ENCODE measurements at places on chromosomes 11 and 22.
A peak's percentile ranks its signal among the peaks of the same experiment; 100 is the strongest.

GRCh38 chr11:117925198-117925925, 3.8 kb downstream of the TMPRSS13 start:
- no peak for DNase-seq

GRCh38 chr11:104015649-104016415, 20.6 kb upstream of the DDI1 start:
- no peak for DNase-seq

- DNase-seq, result peak; percentile 8
These were observed 31.7 kb upstream of the CSNK1E start for GRCh38 chr22:38348751-38349496.

GRCh38 chr22:18997925-18998315, 61.8 kb upstream of the PRODH start:
- no peak for DNase-seq

GRCh38 chr22:24432059-24432853, 4.9 kb downstream of the ADORA2A start:
- DNase-seq, result no peak
